ENCODE measurements at places on chromosomes 6 and 20.

- no peak for DNase-seq
Measured at GRCh38 chr6:12312736-12313135, 22.6 kb downstream of the EDN1 start.

GRCh38 chr6:122622479-122622878, 12.3 kb downstream of the PKIB start:
- DNase-seq: no peak

DNA sequence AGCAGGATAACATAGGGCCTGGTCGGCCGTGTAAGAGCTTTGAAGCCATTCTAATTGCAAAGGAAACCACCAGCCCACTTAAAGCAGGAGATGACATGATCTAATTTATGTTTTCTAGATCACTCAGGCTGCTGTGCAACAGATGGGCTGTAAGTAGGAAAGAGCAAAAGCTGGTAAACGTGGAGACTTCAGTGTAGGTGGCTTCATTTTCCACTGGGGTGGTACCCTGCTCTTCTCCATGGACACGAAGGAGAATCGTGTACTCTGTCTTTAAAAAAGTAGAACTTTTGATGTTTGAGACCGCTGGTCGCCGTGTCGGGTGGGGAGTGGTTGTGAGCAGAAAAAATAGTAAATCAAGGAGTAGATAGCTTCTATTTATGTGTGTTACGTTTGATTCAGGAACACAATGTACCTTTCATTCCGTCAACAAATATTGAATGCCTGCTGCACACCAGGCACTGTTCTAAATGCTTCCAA, 6.4 kb downstream of the CASS4 start:
- no peak for DNase-seq

GRCh38 chr6:18564775-18565174, 177.6 kb downstream of the RNF144B start:
- DNase-seq: no peak

DNA sequence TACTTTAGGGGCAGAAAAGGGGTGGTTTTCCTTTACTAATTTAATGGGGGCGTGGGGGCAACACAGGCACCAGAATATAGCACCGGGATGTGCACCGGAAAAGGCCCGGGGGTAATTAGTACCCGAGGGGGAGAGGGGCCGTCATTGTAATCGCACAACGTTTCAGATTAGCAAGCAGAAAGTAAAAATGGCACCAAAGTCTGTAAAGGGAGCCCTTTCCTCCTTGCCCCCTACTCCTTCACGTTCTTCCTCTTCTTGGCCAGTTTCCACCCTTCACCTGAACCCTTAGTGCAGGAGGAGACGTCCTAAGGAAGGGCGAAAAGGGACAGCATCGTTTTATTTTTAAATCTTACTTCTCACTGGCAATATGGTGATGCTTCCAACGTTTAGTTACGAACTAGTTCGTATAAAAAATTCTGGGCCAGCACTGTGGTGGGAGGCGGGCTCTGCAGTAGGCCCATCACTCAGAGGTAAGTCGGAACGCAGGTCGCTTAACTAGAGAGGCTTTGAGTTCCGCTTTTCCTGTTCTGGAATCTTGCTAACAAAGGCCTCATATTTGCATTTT, 742 bp upstream of the CEP85L start:
- DNase-seq: no peak

DNA sequence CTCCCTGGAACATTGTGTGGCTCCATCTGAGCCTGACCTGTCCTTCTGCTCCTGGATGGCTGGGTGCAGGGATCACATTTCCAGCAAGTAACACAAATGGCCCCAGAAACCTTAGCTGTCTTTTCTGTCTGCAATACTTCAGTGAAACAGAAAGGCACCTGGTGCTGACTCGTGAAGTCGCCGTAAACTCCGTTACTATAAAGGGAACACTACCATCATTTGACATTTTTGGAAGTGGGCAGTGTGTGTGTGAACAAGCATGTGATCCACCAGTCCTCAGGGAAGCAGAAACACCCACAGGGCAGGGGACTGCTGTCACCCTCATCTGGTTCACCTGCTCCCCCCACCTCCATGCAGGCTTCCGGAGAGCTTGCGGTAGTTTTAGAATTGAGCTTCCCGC, 23.9 kb downstream of the SERPINB6 start:
- no peak for DNase-seq

DNA sequence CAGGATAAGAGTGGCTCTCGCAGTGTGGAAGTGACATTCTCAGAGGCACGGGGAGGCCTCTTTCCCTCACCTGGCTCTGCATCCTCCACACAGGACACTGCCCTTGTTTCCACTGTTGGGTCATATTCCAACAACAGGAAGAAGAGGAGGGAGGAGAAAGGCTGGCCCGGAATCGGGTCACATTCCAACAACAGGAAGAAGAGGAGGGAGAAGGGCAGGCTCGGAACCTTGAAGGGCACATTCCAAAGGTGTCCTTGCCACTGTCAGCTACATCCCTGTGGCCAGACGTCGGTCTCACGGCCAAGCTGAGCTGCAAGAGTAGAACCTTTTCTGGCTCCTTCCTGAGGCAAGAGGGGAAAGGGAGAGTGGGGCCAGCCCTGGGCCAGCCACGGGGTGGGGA, 25.4 kb downstream of the CHRNA4 start:
- DNase-seq: no peak

DNA sequence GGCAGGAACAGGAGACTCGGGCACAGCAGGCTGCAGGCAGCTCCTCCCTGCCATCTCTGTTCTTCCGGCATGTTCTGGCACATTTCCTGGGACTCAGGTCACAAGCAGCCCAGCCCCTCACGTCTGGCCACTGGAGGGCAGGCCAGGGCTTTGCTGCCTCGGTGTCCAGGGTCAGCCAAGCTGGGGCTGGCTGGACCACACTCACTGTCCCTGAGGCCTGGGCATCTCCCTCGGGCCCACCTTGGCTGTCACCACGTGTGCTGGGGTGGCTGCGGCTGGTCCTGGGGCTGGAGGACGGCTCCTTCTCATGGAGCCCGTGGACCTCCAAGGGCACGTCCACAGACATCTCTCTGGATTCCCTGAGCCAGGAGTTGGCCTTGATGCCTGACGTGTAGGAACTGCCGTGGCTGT, 18.5 kb downstream of the FRMD1 start:
- no peak for DNase-seq

DNA sequence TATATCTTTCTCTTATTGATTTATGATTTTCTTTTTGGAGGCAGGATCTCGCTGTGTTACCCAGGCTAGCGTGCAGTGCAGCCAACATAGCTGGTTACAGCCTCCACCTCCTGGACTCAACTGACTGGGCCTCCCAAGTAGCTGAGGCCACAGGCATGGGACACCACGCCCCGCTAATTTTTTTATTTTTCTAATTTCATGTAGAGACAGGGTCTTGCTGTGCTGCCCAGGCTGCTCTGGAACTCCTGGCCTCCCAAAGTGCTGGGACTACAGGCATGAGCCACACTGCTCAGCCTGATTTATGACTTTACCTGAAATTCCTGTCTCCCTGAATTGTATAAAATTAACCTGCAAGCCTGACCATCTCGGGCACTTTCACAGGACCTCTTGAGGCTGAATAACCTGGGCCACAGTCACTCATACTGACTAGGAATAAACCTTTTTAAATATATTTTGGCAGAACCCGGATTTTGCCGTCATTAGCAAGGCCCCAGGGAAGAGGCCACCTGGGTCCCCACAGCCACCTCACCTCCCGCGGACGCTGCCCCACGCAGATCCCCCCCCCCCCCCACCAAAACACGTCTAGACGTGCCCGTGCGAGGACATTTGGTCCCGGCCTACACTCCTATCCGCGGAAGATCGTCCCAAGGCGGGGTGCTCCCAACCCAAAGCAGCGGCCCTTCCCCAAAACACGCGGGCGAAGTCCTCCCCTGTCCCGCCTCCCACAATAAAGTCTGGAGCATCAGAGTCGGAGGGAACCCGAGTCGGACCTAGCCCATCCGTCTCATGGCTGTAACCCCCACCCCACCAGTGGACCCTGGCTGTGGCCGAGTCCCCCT, 902 bp downstream of the ZNF337 start:
- no peak for DNase-seq

DNA sequence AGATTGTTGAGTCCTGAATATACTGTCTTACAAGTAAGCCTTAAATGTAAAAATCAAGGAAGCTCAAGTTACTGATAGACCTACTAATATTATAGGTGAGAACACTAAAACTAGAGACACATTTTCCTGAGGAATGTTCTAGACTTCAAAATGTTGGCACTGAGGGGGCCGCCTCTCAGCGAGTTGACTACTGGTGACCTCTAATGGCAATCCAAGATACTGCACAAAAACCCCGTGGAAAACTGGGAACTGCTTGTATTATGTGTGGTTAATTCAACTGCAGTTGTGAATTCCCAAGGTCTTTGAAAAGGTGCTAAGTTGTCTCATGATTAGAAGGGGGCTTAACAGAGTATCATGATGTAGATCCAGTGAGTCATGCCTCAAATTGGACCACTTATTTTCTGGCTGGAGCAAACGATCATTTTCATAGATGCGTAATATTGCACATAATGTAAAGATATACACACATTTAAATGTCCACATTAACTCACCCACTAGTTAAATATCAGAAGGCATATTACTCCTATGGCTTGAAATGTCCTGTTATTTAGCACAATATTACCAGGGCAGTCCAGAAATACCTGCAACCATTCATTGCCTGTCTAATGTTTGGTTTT, 336.2 kb downstream of the FOXA2 start:
- DNase-seq: no peak

GRCh38 chr6:93242049-93242448, 177.3 kb downstream of the EPHA7 start:
- DNase-seq: no peak

GRCh38 chr6:14834851-14835530, 410.9 kb upstream of the JARID2 start:
- DNase-seq: no peak

DNA sequence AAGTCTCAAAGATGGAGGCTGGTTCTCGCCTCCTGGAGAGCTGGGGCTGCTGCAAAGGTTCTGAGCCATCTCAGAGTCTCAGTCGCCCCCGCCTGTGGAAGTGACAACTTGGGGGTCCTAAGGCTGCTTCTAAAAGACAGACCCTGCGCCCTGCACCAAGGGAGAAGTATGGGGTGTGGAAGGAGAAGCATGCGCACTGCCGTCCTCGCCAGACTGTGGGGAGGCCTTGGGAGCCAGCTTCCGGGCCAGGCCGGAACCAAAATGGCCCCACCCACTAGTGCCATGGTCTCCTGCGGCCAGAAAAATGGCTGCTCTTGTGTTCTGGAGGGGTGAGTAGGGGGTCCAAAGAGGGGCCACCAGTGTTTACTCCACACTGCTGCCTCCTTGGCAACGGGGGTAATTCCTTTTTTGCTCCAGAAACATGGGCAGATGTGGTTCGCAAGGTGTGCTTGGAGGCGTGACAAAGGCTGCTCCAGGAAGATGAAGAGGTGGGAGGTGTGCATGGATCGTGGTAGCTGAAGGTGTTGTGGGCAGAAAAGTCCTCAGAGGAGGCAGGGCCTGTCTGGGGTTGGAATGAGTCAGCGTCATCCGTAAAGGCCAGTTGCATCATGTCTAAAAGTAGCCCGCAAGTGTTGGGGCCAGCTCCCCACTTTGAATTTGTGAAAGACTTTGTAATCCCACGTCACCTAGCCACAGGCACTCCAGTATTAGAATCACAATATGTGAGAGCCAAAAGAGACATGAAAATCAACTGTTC, 329.8 kb upstream of the SOX4 start:
- no peak for DNase-seq

- no peak for DNase-seq
Measured at GRCh38 chr20:53769041-53769440, 175.4 kb upstream of the ZNF217 start.

GRCh38 chr20:48599748-48600469, 227.9 kb downstream of the PREX1 start:
- DNase-seq: no peak
